ENCODE measurements at places on chromosomes 16 and 17.

- no peak for DNase-seq
Observed at GRCh38 chr16:1784977-1785845, 2.5 kb downstream of the NUBP2 start.

DNA sequence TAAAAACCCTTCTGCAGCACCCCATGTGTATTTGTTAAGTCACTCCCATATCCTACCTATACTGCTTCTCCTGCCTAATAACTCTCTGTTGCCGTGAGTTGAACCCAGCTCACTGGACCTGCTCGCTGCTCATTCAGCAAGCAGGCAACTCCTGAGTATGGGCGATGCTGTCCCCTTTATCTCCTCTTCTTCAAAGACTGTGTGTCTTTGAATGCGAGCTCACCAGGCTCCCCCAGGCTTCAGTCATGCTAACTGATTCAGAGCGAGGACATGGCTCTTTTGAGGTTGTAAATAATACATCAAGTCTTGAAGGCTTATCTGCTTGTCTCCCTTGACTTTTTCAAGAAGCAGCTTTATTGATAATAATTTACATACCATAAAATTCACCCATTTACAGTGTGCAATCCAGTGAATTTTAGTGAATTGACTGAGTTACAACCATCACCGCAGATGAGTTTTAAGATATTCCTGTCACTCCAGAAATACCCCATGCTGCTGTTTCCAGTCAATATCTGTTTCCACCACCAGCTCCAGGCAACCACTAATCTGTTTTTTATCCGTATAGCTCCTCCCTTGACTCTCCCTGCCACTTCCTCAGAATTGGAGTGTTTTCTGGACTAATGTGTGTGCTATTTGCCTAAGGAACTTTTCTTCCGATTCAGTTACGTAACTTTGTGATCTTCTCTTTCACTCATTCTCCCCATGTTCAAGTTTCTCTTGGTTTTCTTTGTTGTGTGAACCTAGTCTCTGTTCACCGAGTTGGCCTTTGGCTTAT lies 132.2 kb downstream of the SPECC1 start:
- DNase-seq: no peak

GRCh38 chr16:84438971-84439696 lies 65.3 kb downstream of the MEAK7 start:
- no peak for DNase-seq

DNA sequence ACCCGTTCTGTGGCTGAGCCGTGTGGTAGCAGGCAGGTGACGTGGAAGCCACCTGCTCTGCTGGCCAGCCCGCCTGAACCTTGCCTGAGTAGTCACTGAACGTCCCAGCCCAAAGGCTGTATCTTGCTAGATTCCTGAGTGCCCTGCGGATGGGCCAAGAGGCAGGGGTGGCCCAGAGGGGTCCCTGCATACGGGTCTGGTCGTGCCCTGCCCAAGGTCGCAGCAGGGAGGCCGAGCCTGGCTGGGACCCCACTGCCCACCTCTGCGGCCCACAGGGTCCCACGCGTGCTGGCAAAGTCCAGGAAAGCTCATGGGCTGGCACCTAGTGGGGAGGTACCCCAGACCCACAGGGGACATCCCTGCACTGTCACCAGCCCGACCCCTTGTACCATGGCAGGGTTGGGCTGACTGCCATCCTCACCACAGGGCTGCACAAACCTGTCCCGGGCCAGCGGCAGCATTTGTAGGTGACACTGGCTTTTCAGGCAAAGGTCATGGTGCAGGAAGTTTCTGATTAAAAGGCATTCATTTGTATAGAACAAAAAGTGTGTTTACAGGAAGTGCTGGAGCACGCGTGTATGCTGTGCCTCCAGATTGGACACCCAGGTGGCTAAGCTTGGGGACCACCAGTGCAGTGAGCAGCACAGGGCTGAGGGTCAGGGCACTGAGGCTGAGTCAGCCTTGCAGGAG lies 45.1 kb upstream of the ZC3H18 start:
- no peak for DNase-seq

- DNase-seq: no peak
Observed at GRCh38 chr16:66846266-66846665, 2.1 kb downstream of the CA7 start.

- DNase-seq: no peak
Observed at GRCh38 chr17:57953705-57954396, 1.4 kb downstream of the CUEDC1 start.

DNA sequence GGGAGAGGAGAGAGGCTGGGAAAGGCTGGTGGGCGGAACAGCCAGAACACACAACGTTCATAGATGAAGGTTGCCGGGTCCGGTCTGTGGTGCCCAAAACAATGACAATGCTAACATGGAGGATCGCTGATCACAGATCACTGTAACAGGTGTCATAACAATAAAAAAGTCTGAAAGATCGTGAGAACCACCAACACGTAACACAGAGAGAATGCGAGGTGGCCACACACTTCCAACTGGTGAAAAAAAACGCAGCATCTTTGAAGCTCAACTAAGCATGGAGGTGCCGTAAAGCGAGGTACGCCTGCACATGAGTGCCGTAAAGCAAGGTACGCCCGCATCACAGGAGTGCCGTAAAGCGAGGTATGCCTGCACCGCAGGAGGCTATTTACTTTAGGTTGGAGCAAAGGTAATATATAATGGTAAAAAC lies 42.3 kb downstream of the ABR start:
- no peak for DNase-seq

DNA sequence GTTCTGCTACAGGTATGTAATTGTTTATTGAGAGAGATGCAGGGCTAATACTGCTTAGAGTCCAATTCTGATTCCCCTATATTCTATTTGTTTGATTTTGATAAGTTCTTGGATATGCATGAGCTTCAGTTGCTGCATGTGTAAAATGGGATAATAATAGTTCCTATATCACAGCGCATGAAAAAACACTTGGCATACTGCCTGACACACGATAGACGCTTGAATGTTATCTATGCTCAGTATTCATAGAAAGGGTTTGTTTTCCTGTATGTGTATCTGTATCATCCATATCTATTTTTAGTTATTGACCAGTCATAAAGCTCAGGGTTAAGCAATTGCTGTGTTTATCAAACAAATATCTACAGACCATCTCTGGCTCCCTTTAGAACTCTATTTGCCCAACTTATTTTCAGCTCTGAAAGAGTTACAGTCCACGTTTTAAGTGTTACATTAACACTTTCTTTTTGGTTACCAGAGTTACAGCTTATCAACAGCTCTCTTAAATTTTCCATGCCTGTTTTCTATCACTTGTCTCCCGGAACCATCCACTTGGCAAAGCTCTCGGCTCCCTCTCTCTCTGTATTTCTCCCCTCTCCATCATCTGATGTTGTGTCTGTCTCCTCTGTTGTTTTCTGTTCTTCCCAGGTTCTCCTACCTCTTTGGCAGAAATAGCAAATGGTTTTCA lies 334.8 kb downstream of the CBLN1 start:
- no peak for DNase-seq

GRCh38 chr17:67636834-67637520 lies 80.8 kb upstream of the NOL11 start:
- DNase-seq: no peak

- peak; percentile 22 for DNase-seq
Observed at GRCh38 chr17:31310260-31310659, 3.6 kb downstream of the EVI2B start.

GRCh38 chr17:42097691-42098631 lies at the start of gene ZNF385C:
Gene ZNF385C, minus strand, starts transcription at chr17:42098473. Its CDS starts 35,417 bp downstream, at chr17:42063056.
- DNase-seq: peak; percentile 43

DNA sequence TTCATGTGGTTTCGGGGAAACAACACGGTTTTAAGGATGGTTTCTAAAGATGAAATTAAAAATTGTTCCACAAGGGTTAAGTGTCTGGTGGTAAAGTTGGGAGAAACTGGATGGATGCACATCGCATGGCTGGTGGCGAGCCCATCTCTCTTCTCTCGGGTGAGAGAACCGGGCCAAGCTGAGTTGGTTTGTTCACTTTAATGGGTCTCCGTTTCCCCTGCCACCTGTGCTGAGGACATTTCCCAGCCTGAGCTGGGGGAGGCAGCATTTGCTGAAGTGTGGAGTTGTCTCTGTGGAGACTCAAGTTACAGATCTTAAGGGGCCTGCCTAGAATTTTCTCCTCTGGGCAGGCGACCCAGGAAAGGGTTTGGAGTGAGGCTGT lies 7.9 kb downstream of the FUS start:
- no peak for DNase-seq

GRCh38 chr17:80931421-80932265 lies 60.0 kb upstream of the CHMP6 start:
- no peak for DNase-seq

Measured in stimulated activated naive CD4-positive, alpha-beta T cell treated with Interleukin-2 at 50 U/mL for 16 hours (primary cell).